GM12878 (cell line): ENCODE measurements at places on chromosomes 4 and X.

DNA sequence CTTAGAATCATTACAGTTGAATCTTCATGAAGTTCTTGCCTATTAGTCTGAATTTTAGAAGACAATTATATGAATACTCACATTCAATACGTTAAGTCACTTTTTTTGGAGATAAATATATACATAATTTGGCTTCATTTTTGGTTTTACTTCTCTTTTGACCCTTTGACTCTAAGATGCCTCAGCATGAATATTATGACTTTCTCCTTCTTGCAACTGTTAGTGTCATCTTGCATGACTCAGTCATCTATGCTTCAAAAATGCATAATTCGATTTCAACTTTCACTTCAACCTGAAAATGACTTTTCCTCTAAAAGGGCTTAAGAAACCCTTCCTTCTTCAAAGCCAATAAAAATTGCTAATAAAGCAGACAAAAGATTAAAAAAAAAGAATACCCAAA, 1427.5 kb downstream of the ADGRL3 start:
- DNase-seq: no peak

- no peak for DNase-seq
Measured at GRCh38 chr4:8768357-8768999, 103.2 kb downstream of the HMX1 start.

DNA sequence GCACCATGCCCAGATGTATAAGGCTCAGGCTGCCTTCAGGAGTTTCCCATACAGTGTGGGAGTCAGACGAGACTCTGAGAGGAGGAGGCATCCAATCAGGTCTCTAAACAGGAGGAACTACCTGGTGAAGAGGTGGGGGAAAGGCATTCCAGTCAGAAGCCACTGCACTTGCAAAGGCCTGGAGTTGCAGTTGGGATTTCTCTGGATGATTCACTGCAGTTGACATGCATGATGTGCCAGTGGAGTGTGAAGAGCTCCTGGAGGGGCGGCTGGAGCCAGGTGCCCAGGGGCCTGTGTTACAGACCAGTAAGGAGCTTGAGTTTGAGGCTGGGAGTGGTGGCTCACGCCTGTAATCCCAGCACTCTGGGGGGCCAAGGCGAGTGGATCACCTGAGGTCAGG, 339.1 kb downstream of the ARHGAP10 start:
- DNase-seq: no peak

- DNase-seq: no peak
Measured at GRCh38 chr4:2166253-2166652, 75.7 kb downstream of the HAUS3 start.

- DNase-seq: no peak
Measured at GRCh38 chr4:153269218-153269990, 65.2 kb downstream of the TRIM2 start.

GRCh38 chr4:124428648-124429047, 283.9 kb downstream of the ANKRD50 start:
- DNase-seq: no peak

DNA sequence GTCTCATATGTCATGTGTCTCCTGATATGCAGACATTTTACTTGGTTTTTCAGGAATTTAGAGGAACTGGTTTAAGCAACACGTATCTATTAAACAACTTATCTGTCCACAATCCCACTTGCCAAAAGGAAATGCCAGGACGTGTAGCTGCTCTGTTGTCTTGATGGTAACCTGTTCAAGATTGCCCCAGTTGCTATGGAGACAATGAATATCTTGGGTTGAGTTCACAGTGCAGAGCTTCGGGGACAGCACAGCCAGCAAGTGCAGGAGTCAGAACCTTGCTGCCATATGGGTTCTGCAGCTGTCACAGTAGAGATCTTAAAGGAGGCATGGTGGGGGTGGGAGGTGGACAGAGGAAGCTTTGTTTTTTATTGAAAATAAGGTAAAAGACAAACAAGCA, 28.7 kb upstream of the FAM9B start:
- DNase-seq: no peak

- no peak for DNase-seq
Measured at GRCh38 chrX:17375367-17375636, 302 bp downstream of the NHS start.

GRCh38 chr4:138112389-138112788, 129.8 kb downstream of the SLC7A11 start:
- no peak for DNase-seq

- DNase-seq: no peak
Measured at GRCh38 chrX:38970845-38971244, 169.6 kb downstream of the MID1IP1 start.

DNA sequence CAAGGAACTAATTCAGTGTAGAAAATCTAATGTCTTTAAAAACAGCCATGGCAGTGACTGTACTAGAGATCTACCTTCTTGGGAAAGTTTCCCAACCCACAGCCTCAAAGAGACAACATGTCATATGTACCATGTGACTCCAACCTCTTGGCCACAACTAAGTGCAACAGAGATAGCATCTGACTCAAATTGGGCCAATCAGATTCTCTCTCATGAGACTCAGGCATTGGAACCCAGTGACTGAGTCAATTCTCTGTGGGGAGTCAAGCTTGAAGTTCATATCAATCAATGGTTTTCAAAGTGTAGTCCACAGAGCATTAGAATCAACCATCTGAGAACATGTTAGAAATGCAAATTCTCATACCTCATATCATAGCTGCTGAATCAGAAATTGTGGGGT, 123.3 kb downstream of the MBNL3 start:
- DNase-seq: no peak

DNA sequence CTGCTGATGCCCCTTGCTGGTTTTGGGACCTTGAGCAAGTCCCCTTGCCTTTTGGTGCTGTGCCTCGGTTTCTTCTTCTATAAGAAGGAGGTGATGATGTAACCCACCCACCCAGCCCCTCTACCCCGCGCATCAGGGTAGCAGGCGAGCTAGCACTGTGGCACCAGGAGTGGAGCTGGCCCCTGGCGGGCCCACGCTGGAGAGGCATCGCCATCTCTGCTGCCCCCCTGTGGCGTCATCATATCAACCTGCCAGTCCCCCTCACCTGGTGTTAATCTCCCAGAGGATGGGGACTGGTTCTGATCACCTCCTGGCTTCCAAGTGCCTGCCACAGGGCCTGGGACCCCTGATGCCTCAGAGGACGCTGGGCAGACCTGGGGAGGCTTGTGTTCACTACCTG, 6.3 kb upstream of the SORCS2 start:
- no peak for DNase-seq

GRCh38 chrX:112774651-112775293, 65.9 kb downstream of the AMOT start:
- DNase-seq: no peak

DNA sequence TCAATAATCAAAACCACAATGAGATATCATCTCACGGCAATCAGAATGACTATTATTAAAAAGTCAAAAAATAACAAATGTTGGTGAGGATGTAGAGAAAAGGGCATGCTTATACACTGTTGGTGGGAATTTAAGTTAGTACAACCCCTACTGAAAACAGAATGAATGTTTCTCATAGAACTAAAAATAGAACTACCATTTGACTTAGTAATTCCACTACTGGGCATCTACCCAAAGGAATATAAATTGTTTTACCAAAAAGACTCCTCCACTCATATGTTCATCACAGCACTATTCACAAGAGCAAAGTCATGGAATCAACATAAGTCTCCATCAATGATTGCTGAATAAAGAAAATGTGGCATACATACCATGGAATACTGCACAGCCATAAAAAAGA, 278.1 kb upstream of the ARSJ start:
- DNase-seq: no peak

- no peak for DNase-seq
Measured at GRCh38 chrX:103157496-103158316, 57.2 kb upstream of the BEX4 start.

- DNase-seq: no peak
Measured at GRCh38 chrX:118114971-118115370, 1.6 kb downstream of the KLHL13 start.

- no peak for DNase-seq
Measured at GRCh38 chrX:132561483-132561882, 72.6 kb upstream of the MBNL3 start.

DNA sequence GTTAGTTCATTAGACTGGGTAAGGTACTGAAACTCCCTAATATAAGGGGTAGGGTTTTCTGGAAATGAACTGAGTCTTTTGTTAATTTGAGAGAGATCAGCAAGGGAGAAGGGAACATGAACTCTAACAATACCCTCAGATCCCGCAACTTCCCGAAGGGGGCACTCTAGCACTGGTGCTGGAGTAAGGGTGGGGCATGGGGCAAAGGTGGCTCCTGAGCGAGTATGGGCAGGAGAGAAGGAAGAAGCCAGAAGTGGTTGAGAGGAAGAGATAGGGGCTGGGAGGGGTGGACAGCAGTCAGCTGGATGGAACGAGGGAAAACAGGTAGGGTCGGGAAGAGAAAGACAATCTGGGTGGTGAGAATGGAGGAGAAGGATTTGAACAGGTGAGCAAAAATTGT, 183.2 kb upstream of the MAGEE2 start:
- no peak for DNase-seq

GRCh38 chr4:13298655-13299054, 185.5 kb downstream of the RAB28 start:
- no peak for DNase-seq

DNA sequence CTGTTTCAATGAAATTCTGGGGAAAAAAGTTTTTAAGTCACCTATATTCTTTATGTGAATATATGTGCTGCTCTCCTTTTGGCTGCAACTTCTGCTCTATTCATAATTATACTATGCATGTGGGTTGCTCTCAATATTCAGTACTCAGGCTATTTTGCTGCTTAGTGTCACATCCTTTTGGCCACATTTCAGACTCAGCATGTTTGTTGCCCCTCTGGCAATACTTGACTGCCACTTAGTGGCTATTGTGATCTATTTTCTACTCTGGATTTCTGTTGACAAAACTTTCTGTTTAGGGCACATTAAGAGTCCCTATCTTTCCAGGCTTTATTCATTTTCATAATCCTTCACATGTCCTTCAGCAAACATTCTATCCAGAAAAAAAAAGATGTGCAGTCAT, 15.8 kb upstream of the CT45A1 start:
- no peak for DNase-seq

- no peak for DNase-seq
Measured at GRCh38 chrX:131975851-131976250, 47.3 kb upstream of the STK26 start.

- DNase-seq: no peak
Measured at GRCh38 chrX:122868631-122869030, 315.4 kb upstream of the GRIA3 start.

DNA sequence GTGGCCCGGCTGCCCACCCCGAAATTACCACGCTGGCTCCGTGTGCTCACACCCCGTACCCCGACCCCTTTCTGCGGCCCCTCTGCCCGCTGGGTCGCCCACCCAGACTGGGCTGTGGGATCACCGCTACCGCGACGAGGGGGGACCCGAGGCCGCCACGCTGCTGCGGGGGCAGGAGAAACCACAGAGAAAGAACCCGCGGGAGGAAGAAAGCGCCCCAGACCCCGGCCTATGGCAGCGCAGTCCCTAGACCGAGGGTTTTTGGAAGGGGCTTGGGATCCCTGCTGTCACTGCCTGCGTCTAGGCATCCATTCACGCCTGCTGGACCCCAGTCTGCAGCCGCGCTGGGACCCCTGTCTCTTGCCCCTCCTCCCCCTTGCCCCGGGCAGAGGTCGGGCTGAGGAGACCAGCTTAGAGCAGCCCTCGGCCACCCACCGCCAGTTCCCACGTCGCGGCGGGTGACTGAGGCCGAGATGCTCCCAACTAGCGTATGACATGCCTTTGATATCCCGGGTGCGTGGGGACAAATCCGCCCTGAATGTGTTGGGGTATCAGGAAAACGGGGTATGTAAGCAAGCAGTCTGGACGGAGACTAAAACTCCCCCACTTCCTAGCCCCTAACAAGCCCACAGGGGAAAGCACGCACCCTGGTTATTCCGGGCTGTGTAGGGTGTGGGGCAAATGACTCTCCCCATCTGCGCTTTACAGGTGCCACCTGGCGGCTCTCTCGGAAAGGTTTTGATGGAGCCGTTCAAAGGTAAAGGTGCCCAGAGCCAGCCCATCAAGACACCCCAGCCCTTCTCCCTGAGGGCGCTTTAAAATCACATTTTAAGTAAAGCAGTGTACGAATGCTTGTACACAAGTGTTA, 862 bp upstream of the INPP4B start:
- no peak for DNase-seq

- DNase-seq: no peak
Measured at GRCh38 chr4:96713271-96713850, 873.5 kb downstream of the PDHA2 start.

GRCh38 chr4:23929248-23929647, 39.4 kb upstream of the PPARGC1A start:
- no peak for DNase-seq

DNA sequence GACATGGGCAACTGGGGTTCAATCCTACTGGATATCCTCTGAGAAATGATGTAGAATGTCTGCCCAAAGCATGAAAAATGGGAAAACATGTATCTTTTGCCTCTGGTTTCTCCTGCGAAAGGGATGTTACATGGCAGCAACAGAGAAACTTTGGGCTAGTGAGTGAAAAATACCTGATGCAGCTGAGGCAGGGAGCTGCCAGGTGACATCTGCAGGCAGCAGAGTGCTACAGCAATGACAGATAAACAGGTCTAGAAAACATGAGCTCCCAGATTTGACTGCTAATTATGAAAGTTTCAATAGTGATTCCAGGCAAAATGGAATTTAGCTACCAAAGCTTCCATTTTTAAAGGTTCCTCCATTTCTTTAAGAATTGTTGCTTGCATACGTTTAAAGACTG, 4.8 kb upstream of the CXCL1 start:
- DNase-seq: no peak

- DNase-seq: no peak
Measured at GRCh38 chr4:89619206-89619962, 217.6 kb downstream of the SNCA start.

- DNase-seq: no peak
Measured at GRCh38 chr4:1113311-1114009, at the start of gene RNF212. RNF212 (minus strand) TSS chr4:1113564; CDS start chr4:1113464, 100 bp downstream.

- DNase-seq: peak; percentile 2
Measured at GRCh38 chr4:10832806-10833628, 148.4 kb upstream of the CLNK start.

DNA sequence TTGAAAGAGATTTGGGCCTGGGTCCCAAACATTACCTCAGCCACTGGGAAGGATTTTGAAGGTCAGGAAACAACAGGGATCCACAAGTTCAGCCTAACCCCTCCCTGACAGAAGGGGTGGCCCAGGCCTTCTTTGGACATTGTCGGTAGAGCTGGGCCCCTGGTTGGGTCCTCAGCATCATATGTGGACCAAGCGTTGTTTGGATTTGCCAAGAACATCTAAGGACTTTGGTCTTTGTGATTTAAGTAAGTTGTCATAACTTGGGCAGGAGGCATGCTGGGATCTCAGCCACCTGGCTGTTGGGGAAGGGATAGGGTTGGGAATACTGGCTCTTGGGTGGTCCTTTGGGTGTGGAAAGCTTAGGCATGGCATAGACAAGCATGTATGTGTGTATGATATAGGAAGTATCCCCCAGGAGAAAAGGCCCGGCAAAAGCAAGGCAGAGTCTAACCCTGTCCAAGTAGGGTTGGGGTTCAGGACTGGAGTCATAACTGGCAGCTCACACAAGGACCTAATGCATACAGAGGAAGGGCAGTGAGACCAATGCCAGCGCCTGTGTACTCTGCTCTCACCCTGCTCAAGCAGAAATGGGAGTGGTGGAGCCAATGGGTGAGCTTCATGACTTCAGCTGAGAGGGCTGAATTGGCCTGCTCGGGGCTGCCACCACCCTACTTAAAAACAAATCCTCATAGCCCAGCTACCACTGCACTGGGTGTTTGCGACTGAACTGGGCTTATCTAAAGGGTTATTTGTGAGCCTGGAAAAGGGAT, 102.8 kb downstream of the RTL5 start:
- no peak for DNase-seq

GRCh38 chrX:11105080-11105479, 6.1 kb upstream of the HCCS start:
- no peak for DNase-seq
